ENCODE measurements at places on chromosomes 7 and 10. TPM values are rescaled to one million over a fixed set of nuclear protein-coding genes. Genes with fewer than 3 reads are reported as not detected.
A peak's percentile ranks its signal among the peaks of the same experiment; 100 is the strongest.

BLNK gene
- total RNA-seq: 1.0 TPM

MMRN2 gene
- total RNA-seq: 1.5 TPM

GPR158 gene
- not detected for total RNA-seq

SLC26A4 gene
- 0.21 TPM for total RNA-seq

RHOBTB1 gene
- total RNA-seq: 1.5 TPM

CDH23 gene
- 0.07 TPM for total RNA-seq

CALML3 gene
- total RNA-seq: 0.25 TPM

AHCYL2 gene
- total RNA-seq: 16.4 TPM

POLR2J2 gene
- 13.8 TPM for total RNA-seq

FGL2 gene
- total RNA-seq: not detected

GJD4 gene
- not detected for total RNA-seq

DNA sequence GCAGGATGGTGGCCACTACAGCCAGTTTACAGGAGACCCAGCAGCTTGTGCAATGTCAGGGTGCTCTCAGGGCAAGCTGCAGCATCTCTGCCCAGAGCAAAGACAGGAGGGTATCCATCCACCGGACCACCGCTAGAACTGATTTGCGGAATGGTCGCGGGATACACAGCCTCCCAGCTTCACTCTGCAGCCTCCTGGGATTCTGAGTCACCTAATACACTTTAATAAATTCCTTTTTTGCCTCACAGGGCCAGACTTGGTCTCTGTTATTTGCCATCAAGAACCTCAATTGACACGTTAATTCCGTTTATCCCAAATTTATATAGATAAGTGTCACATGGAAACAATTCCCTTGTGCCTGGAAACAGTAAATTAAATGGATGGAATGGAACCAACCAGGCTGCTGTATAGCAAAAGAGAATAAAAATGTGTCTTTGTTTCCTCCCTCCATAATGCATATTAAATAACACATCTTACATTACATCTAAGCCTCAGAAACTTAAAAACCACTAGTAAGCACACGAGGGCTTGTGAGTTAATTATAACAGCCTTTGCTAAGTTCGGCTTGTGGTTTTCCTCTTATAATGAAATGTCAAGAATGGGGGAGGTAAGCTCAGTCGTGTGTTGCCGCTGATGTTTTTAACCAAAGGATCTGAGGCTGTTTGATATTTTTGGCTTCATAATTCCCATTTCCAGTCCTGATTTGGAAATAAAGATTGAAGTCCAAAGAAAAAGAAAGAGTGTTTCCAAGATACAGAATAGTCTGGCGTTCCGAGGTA, 52.1 kb downstream of the ADRB1 start:
- DNase-seq: no peak

DNA sequence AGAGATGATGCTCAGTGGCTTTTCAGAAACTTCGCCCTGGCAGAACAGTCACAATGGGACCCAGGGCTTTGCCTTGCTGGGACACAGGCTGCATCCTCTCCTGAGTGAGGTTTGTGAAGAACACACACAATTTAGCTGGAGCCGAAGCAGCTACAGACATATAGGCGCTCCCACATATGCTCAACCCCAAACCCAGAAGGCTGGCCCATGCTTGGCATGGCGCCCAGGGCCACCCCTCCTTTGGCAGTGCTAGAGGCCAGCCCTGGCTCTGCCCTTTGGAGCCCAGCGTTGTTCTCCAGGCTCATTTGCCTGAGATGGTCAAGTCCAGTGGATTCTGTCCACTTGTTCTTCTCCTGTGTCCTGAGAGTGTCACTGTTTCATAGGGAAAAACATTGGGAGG, 94.4 kb downstream of the WDFY4 start:
- DNase-seq: no peak

- peak; percentile 46 for DNase-seq
These were observed 53.1 kb upstream of the COBL start for GRCh38 chr7:51369746-51370145.

GRCh38 chr10:72331575-72332422, 22.9 kb downstream of the DNAJB12 start:
- peak; percentile 99 for DNase-seq

DNA sequence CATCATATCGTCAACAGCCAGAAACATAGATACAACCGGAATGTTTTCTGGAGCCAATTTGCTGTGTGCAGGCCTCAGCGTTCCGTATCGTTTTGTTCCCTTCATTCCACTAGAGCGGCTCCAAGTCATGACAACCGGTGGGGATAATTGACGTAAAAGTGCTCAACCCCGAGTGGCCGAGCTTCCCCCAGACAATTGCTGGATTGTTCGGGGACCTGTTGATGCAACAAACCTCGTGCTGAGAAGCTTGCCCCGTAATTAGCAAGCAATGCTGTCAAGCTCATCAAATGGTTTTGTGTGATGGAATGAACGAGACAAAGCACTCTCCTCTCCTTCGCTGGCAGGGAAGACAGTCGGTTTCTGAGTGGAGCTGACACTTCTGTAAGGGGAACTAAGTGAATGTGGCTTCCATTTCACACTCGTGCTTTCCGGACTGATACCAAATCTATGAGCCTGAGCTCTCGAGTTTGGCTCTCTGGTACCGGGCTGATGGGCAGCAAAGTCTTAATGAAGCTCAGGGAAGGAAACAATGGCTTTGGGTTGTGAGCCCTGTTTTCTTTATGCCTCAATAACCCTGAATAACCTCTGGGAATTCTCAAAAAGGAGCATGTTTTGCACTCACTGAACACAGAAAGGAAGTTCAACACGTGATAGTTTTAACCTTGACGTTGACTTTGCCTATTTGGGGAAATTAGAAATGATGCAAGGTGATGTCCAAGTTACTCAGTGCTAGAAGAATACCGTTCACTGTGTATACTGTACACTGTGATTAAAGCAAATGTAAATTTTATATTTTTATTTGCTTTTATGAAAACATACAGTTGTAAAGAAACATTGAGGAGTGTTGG, 220.5 kb downstream of the BAMBI start:
- no peak for DNase-seq

- no peak for DNase-seq
These were observed 149.7 kb downstream of the CELF2 start for GRCh38 chr10:11167233-11167966.

- DNase-seq: no peak
These were observed 74.7 kb upstream of the INSIG1 start for GRCh38 chr7:155223021-155223420.

GRCh38 chr7:5636446-5636835, 145.0 kb downstream of the RNF216 start:
- DNase-seq: no peak

- DNase-seq: no peak
These were observed 113.6 kb upstream of the ZMIZ1 start for GRCh38 chr10:78955206-78955605.

DNA sequence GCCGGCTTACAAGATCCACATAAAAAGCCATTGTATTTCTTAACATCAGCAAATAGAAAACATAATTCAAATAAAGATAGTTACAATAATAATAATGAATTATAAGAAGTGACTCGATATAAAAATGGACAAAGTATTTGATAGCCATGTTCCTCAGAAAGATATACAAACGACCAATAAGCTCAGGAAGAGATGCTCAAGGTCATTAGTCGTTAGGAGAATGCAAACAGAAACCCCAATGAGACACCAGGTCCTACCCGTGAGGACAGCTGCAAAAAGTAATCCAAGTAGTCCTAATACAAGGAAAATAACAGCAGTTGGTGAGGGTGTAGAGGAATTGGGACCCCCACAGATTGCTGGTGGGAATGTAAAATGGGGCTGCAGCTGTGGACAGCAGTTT, 54.2 kb upstream of the INPP5A start:
- no peak for DNase-seq

- no peak for DNase-seq
These were observed 47.7 kb downstream of the ZCCHC24 start for GRCh38 chr10:79397575-79398303.

GRCh38 chr10:101438881-101439391, 85.0 kb downstream of the BTRC start:
- DNase-seq: no peak

DNA sequence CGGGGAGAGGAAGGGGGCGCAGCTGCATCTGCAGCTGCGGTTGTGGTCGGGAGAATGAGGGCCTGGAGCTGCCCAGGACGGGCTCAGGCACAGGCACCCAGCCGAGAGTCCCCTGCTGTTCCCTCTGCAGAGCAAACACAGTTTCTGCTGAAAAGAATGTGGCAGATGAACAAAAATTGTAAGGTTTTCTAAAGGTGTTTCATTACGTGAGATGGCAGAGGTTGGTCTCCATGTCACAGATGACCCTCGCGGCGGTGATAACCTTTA, 456.2 kb downstream of the DNAJB6 start:
- DNase-seq: no peak

DNA sequence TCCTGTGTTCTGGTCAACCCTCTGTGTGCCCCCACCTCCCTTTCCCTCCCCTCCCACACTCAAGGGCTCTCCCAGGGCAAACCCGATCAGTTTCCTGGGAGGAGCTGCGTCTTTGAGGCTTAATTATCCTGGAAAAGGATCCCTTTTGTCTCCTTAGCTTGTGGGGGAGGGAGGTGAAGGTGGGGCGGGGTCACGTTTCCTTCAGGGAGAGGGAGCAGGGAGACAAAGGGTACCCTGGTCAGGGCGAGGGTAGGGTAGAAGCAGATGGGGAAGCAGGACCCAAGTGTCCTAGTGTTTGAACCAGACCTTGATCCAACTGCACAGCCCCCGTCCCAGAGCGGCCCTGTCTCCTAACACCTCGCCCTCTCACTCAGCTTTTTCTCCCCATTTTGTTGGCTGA, 90.1 kb downstream of the HIF1AN start:
- no peak for DNase-seq

- no peak for DNase-seq
These were observed 221.1 kb upstream of the PTN start for GRCh38 chr7:137564677-137565076.

DNA sequence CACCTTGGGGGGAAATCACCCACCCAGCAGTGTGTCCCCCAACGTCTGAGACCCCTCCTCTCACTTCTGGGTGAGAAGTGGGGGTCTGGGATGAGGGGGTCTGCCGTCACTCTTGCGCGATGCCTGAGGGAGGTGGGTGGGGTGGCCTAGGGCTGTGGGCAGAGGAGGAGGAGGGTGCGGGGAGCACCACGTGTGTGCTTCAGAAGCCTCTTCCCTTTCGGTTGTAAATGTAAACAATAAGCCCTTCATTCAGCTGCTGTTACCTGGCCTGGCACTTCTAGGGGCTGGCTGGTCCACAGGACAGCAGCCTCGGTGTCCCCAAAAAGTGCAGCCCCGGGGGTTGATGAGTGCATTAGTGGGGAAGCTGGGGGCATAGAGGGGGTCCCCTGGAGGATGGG, 1.3 kb downstream of the CLIP2 start:
- no peak for DNase-seq

DNA sequence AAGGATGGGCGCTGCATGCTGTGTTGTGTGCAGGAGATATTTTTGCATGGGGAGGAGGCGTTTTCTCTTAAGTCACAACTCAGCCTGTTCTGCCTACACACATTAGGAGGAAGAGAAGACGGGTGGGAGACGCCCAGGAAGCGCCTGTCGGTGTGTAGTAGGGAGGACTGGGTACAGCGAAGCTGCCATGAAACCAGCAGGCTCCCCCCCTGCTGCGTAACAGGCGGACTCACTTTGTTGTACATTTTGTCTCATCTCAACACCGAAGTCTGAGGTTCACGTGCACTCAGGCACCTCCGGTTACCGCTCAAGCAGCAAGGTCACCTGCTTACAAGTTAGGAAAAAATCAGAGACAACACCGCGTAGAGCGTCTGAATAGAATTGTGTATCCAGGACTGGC, 56.3 kb downstream of the CRTAC1 start:
- DNase-seq: no peak

GRCh38 chr7:7808156-7808555, 89.7 kb upstream of the RPA3 start:
- peak; percentile 71 for DNase-seq

DNA sequence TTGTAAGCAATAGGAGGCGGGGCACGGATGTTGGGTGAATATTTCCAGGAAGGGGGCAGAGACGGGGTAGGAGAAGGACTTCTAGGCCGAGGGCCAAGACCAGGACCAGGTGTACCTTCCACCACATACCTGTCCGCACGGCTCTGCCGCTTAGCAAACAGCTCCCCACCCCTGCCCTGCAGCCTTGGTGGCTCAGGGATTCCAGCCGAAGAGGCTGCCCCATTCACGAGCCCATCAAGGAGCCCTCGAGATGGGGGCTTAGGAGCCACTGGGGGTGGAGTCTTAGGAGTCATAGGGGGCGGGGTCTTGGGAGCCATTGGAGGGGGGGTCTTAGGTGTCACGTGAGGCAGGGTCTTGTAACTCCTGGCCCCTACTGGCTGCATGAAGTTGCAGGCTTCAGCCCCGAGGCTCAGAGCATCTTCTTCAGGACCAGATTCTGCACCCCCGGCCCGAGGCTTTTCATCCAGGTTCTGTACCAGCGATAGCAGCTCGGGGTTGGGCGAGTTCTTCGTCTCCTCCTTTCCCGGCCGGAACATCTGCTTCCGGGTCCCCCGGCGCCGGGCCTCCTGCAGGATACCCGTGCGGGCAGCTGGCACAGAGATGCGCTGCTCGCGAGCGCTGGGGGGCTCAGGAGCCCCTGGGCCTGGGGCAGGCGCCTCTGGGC, 6.1 kb upstream of the MYOZ1 start:
- no peak for DNase-seq

GRCh38 chr10:3102720-3103427, 35.5 kb downstream of the PFKP start:
- peak; percentile 45 for DNase-seq

GRCh38 chr10:68954904-68955303, 1.1 kb upstream of the DDX21 start:
- DNase-seq: no peak

- DNase-seq: no peak
These were observed 42.3 kb upstream of the CYCS start for GRCh38 chr7:25167262-25167843.

DNA sequence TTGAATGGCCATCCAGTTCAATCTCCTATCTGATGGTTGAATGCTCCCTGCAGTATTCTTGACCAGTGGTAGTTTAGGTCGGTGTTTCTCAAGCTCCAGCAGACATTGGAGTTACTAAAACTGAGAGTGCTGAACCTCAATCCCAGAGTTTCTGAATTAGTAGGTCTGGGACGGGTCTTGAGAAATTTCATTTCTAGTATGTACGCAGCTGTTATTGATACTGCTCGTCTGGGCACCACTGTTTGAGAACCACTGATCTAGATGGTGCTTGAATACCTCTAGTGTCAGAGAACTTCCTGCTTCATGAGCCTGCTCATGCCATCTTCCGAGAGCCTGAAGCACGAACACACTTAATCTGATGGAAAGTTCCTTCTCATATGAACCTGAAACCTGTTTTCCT, 99.4 kb upstream of the CREB5 start:
- no peak for DNase-seq

- DNase-seq: no peak
These were observed 91.2 kb upstream of the GPR141 start for GRCh38 chr7:37592366-37592765.

GRCh38 chr7:3067193-3067592, 23.5 kb upstream of the CARD11 start:
- DNase-seq: no peak

GRCh38 chr10:130745821-130746220, 565.7 kb downstream of the TCERG1L start:
- no peak for DNase-seq

All from MCF 10A (cell line).